Esophagus squamous epithelium (tissue), 5 donors: ENCODE measurements at places on chromosomes 1 and 21.

DNA sequence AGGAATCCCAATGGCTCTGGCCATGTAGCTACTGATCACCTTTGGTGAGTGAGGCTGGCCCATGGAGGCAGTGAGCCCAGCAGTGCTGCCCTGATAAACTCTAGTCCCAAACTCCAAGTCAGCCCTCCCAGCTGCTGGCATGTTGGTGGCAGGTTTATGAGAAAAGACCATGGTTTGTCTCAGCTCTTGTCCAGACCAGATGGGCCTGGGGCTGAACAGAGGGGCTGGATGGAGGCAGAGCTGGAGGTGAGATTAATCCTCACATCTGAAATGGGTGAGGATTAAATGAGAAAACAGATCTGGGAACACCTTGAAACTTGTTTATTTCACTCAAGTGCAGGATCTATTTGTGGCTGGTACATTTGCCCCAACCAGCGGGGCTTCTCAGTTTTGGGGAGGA is 3.2 kb downstream of the TMEM269 start:
- no peak for DNase-seq

DNA sequence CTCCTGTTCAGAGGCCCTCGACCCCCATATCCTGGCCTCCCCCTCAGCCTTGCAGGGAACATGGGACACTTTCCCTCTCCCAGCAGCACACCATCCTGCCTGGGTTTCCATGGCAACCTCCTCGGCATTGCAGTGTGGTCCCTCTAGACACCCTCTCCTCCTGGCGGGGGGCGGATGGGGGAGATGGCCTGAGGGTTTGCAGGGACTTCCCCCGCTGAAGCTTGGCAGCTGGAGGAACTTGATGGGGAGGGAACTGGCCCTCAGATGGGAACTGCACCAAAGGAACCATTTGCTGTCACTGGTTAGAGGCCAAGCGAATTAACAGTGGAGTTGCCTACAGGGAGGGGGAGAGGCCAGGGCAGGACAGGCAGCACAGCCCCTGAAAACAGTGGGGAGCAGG is 28.7 kb downstream of the RIMS3 start:
- DNase-seq, result no peak

GRCh38 chr1:197614916-197615692 is 160.2 kb downstream of the DENND1B start:
- DNase-seq, result no peak

DNA sequence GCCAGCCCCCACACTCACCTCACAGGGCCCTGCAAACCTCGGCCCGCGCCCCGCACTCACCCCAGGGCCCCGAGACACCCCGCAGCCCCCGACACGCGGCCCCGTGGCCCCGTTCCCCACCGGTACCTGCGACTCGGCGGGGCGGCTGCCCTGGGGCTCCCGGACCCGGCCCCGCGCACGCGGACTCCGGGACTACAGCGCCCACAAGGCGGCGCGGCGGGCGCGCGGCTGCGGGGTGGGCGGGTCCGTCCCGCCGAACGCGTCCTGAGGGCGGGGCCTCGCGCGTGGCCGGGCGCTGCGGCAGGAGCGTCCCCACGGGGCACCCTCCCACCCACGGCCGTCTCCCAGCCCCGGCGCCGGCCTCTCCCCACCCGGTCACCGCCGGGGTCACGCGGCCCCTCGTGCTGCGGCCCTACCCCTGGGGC is at the start of gene SLC19A1:
SLC19A1 (minus strand) TSS at position 199 of the 425 bp plus-strand sequence. CDS start 4,481 bp downstream, outside the sequence.
- DNase-seq, result no peak

DNA sequence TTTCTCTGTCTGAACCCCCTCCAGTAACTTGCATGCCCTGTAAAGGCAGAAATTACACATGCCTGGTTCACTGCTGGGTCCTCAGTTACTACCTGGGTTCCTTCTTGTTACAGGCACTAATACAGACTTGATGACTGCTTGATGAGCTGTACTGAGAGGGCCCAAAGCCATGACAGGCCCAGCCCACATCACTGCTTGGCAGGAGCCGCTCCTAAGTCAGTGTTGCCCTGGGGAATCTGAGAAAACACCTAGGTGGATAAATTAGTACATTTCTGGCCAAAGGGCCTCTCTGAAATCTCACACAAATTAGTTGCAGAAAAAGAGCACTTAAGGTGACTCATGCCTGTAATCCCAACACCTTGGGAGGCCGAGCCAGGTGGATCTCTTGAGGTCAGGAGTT is 37.8 kb upstream of the IRF2BP2 start:
- DNase-seq, result no peak

GRCh38 chr1:87592156-87592555 is 263.5 kb downstream of the LMO4 start:
- no peak for DNase-seq

DNA sequence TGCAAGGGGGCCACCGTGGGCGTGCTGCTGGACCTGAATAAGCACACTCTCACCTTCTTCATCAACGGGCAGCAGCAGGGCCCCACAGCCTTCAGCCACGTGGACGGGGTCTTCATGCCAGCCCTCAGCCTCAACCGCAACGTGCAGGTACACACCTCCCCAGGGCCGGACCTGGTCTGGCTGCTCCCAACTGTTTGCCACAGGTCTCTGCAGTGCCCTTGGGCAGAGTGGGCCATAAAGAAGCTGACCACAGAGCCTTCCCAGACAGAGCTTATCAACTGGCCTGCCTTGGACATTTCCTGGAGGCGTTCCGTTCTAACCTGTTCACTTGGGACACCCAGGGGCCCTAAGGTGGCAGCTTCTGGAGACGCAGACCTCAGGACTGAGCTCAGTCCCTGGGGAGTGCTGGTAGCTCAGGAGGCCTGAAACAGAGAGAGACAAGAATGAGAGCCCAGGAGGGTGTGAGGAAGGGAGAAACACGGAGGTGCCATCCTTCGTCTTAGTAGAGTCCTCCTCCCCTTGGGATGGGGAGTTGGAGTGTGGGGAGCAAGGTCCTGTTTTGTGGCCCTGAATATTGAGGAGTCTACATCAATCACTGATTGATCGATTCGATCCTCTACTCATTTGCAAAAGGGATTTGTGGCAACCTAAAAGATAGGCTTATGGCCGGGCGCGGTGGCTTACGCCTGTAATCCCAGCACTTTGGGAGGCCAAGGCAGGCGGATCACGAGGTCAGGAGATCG is 27.0 kb upstream of the GNPAT start:
- no peak for DNase-seq

DNA sequence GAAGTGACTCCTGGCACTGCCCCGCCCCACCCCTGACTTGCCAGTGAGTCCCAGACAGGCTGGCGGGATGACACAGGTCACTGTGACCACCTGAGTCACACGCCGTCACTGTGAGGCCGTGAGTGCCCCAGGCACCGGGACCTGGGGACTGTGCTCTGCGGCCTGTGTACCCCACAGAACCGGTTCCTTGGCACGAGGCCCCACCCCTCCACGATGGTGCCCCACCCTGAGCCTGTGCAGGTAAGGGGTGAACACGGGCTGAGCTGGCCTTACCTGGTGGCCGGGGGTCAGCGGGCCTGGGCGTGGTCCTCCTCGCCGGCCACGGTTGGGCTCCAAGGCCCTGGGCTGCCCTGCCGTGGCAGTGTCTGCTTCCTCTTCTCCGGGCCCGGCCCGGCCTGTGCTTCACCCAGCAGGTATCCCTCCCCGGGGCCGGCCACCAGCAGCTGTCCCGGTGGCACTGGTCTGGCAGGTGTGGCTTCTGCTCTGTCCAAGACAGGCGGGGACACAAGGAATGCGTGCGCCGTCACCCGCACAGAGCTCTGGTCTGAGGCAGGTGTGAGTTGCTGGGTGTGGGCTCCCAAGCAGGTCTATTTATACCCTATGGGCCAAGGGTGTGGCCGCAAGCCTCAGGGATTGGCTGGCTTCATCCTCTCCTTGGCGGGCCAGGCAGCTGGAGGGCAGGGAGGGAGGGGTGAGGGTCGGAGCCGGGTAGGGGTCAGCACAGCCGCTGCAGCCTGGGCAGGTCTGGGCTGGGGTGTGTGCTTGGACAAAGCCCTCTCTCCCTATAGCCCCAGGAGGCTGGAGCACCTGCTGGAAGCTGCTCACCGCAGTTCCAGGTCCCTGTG is at the start of gene RNF223:
RNF223 (minus strand) TSS at position 564 of the 845 bp plus-strand sequence. CDS start 1,740 bp downstream, outside the sequence.
- no peak for DNase-seq

DNA sequence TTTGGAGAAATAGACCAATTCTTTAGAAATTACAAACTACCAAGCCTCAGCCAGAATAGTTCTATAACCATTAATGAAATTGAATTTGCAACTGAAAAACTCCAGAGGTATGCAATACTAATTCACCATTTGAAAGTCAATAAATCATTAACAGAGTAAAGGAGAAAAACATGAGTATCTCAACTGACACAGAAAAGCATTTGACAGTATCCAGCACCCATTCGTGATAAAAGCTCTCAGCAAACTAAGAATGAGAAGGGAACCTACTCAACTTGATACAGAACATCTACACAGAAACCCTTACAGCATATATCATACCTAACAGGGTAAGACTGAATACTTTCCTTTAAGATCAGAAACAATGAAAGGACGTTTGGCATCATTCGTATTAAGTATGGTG is 54.3 kb downstream of the ST6GALNAC5 start:
- no peak for DNase-seq

DNA sequence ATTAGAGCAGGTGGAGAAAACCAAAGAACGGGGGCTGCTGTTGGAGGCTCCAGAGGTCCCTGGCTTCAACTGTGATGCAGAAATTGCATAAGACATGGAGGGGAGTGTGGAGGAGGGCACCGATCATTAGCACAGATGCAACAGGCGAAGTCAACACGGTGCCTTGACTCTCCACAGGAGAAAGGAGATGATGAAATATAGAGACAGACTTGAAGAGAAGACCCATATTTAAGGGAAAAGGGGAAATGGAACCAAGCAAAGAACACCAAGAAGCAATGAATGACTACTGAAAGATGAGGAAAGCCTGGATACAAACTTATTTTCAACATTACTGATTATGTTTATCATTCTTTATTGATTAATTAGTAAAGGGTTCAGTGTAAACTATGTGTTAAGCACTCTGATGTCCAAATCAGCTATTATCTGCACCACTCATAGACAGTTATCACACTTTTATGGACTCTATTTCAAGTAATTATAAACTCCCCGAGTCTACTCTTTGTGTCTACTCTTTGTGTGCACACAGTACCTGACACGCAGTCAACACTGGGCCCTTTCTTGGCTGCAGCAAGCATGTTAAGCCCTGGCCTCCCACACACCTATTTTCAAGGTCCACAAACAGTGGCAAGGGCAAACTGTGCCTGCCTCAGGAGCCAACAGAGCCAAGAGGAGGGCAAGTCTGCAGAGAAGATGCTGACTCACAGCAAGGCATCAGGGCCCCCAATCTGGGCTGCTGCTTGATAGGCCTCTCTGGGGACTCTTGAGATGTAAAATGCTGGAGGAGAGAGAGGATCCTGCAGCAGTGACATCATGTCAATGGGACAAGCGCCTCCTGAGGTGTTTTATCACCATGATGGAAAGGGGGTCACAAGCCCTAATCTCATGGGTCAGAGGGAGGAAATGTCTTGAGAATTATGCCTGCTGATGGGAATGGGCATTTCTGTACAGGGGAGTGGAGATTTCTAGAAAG is 17.6 kb downstream of the PCNX2 start:
- DNase-seq, result no peak

GRCh38 chr1:89698624-89699023 is 65.7 kb downstream of the LRRC8C start:
- DNase-seq, result no peak

GRCh38 chr21:25220954-25221353 is 386.3 kb downstream of the MRPL39 start:
- no peak for DNase-seq

- no peak for DNase-seq
These were observed 196.7 kb upstream of the DAB1 start for GRCh38 chr1:57620605-57621004.
